NCI-H2107 (cell line): ENCODE measurements at places on chromosomes 13 and 19.
A peak's percentile ranks its signal among the peaks of the same experiment; 100 is the strongest.

DNA sequence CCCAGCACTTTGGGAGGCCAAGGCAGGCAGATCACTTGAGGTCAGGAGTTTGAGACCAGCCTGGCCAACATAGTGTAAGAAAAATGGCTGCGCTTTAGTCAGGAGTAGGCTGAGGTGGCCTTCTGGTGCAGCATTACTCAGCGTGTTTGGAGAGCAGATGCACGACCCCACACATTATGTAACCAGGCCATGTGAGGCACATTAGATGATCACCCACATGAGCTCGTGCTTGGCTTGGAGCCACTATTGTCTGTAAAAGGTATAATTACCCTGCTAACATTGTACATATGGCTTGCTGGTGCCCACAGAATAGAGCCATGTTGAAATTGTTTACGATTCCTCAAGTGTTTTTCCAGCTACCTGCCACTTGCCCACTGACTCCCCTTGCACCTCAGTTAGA, 24.0 kb upstream of the SCEL start:
- no peak for DNase-seq

DNA sequence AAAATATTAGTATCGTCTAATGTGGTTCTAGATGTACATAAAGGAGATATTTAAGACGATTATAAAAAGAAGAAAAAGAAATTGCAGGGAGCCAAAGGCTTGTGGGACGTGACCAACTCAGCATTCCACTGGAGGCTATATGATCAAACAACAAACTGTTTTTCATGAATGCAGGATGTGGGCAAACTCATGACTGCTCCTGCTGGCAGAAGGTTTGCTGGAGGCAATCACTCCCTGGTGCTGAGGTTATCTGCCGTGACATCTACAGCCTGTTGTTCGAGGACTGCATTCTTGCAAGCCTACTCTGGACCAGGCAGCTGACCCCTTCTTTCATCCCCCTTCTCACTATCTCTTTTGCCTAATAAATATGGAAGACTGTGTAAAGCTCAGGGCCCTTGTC, 518.1 kb downstream of the UQCRFS1 start:
- DNase-seq: no peak

GRCh38 chr19:45113628-45114027, 20.6 kb downstream of the PPP1R37 start:
- DNase-seq: peak; percentile 64

DNA sequence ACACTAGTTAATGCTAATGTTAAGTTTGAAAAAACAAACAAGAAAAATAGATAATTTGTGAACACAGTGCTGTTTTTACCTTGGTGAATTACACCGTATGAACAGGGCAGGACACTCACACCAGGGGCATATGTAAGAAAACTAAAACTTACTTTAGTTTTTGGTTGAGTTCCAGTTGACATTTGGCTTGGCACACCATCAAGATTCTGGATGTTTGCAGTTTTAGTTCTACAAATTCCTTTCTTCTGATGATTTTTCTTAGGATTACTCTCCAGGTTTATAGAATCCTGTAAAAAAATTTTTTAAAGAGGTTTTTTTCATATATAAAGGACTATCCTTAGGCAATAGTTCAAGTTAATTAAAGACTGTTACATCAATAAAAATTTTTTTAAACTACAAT, 238.5 kb upstream of the STARD13 start:
- DNase-seq: no peak

GRCh38 chr13:33606692-33607091, 211.3 kb upstream of the RFC3 start:
- DNase-seq: no peak

DNA sequence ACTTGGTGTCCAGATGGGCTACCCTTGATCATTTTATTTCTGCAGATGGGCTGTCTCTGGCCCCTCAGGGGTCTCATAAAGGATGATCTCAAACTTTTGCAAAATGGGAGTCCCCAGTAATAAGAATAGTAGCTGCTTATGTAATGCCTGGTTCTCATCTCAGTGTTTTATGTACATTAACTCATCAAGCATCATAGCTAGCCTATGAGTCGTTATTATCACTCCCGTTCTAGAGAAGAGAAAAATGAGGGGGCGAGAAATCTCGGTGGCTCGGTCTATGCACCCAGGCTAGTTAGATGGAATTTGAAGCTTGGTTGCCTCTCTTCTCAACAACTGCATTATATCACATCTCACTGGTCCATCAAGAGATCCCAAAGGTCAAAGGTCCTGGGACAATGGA, 3.4 kb downstream of the CACNG6 start:
- no peak for DNase-seq

DNA sequence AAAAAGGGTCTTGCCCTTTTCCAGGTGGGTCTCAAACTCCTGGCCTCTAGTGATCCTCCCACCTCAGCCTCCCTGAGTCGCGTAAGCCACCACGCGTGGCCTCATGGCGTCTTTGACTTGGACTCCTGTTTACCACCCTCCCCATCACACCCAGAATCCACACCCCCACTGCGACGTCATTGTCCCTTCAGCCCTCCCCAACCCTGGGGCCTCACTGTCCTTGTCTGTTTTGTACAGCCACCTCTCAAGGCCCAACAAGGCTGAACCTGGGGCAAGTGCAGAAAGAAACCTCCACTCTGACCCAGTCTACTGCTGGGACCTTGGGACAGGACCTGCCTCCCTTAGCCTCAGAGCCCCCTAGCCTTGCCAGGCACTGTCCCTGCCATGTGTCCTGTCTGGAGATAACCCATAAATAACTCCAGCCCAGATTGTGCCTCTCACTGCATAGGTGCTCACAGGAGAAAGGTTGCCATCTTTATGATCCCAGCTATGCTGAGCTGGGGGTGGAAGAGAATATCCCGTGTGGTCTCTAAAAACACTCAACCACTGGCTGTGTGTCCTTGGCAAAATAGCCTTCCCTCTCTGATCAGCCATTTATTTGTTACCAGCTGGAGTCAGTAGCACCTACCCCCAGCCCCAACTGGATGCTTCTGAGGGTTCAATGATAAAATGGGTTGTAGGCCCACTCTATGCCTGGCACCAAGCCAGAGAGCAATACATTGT, 1.8 kb upstream of the IFI30 start:
- DNase-seq: no peak

DNA sequence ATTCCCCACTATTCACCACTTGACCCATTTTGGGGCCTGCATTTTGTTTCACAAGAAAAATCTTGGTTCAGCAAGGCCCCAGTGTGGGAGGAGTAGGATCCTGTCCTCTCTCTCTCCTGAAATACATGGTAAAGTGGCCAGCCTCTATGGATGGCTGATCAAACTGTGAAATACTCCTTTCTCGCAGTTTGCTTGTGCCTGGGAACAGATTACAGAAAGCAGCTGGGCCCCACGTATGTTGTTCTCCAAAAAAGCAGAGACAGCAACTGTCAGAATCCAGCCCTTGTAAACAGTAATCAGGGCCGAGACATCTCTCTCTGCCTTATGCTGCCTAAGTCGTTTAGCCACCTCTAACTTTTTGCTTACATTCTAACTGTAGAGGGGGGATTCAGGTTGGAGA, 61.0 kb upstream of the RAP2A start:
- DNase-seq: no peak

DNA sequence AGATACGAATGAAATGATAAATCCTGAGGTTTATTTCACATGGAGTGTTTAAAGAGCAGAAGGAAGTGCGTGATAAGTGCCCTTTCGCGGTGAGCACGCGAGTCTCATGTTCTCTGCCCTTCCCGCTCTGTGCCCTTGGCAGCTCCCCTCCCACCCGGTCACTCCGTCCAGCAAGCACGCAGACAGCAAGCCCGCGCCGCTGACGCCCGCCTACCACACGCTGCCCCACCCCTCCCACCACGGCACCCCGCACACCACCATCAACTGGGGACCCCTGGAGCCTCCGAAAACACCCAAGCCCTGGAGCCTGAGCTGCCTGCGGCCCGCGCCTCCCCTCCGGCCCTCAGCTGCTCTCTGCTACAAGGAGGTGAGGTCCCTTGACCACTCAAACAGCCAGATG, 37.4 kb upstream of the TEX29 start:
- no peak for DNase-seq

GRCh38 chr19:5823579-5824281, 15.8 kb downstream of the FUT6 start:
- DNase-seq: no peak

DNA sequence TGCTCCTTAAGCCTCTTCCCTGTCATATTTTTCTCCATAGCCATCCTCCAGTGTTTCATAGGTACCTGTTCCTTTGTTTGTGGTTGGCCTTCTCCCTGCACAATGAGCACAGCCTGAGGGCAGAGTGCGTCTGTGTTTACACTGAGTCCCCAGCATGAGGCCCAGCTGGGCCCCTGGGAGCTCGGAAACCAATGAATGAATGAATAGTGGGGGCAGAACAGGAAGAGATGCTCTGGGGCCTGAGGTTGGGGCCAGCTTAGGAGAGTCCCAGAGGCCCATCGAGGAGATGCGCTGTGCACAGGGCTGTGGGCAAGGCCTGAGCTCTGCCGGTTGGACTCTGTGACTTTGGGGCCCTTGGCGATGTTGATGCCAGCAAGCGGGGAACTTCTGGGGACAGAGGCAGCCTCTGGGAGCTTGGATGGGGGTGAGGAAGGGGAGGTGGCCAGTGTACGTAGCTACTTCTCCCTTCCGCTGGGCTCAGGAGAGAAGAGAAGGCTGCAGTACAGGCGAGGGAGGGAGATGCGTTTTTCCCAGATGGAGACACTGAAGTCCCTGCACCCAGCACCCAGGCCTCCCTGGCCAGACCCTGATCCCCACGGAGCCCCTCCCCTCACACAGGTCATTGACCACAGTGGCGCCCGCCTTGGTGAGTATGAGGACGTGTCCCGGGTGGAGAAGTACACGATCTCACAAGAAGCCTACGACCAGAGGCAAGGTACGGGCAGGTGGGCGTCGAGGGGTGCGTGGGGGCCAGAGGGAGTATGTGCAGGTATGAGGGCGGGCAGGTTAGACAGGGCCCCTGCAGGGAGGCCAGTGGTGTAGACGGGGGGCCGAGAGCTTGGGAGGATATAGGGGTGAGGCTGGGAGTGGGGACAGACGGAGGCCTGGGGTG, 5.1 kb downstream of the TBCB start:
- no peak for DNase-seq

DNA sequence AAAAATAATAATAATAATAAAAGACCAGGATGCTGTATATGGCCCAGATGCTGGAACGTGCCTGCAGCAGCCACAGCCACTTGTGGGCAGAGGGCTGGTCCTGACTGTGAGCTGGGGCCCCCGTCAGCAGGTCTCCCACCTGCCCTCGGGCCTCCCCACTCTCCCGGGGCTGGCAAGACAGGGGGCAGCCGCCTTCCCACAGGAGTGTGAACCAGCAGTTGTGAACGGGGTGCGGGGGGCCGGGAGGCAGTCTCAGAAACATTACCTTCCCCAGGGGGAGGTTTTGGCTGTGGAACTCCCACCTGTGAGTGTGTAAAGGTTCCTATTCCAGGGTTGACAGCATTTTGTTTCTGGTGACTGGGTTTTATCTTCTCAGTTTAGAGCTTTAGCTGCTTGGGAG, 151.4 kb downstream of the KDM4B start:
- DNase-seq: no peak

DNA sequence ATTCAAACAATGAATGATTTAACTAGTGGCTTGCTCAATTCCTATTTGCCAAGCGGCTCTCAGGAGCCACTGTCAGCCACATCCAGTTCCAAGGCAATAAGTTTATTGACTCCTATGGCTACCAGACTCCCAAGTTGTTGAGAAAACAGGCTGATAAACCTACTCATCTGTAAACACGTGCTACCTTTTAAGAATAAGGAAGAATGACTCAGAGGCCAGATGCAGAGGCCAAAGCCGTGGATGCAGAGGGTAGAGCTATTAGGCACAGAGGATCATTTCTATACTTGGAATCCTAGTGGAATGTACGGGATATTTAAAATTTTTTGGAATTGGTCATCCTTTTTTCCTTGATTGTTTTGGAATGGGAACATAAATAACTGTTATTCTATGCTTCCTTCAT, 1921.1 kb downstream of the OLFM4 start:
- DNase-seq: no peak

DNA sequence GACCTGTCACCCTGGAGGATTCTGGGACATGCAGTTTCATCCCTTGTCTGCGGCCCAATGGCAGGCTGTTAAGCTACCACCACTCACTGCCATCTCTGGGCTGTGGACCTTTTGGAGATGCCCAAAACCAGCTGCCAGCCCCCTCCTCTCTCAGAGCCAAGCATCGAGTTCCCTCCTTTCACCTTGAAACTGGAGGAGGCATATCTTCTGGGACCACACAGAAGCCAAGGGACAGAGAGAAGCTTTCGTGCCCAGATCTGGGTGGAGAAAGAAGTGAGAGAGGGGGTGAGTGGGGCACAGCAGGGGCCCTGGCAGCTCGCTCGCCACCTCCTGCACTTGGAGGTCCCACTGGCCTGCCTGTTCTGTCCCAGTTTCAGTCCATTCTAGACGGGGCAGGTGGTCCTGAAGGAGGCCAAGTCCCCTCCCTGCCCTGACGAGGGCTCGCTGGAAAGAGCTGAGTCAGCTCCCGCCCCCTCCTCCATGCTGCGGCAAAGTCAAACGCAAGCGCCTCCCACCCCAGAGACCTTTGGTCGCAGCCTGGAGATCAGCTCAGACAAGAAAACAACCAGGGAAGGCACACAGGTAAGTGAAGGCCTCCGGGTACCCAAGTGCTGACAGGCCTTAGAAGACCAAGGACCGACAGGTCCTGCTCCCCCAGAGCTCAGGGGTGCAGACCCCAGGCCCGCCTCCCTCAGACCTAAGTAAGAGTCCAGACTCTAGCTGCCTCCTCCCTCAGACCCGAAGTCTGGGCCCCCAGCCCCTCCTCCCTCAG, 3.8 kb downstream of the BCAT2 start:
- no peak for DNase-seq

DNA sequence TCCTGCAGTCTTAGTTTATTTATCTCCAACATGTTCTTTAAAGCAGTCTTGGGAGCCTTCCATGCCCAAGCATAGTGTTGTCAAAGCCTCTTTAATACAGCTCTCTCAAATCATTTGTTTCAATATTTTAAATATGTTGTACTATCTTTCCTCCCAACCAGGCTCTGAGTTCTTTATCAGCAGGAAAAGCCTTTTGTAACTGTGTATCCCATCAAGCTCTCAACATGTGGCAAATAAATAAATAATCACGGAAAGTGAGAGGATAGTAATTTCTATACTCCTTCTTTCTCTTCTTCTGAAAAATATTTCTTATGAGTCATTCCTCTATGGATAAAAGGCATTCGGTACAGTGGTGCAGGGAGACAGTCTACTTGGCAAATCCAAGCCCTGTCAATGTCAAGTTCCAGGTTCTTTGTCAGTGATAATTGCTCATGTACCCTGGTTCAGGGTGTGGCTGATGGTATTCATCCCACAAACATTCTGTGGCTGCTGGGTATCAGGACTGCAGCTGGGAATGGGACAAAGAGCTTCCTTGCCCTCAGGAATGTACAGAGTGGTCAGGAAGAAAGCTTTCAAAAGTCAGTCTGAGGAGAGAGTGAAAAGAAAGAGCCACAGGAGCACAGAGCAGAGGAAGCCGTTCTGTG, 384.3 kb downstream of the EFNB2 start:
- no peak for DNase-seq

DNA sequence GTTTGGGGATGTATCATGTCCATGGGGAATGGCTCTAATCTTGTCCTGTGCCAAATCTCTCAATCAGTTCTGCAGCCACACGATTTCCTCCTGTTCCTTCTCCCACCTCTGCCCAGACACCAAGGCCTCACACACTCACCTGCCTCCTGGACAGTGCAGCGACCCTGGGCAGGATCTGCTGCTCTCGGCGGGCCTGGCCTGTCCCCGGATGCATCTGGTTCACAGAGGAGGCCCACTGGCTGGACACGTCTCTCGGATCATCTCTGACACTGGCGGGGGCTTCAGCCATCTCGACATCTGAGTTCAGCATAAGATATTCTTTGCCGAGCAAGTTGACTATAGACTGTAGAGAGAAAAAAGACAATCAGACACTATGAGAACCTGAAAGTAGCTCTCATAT, 5.9 kb downstream of the ZSCAN5B start:
- DNase-seq: no peak
